ENCODE measurements at places on chromosomes 6 and 20.

DNA sequence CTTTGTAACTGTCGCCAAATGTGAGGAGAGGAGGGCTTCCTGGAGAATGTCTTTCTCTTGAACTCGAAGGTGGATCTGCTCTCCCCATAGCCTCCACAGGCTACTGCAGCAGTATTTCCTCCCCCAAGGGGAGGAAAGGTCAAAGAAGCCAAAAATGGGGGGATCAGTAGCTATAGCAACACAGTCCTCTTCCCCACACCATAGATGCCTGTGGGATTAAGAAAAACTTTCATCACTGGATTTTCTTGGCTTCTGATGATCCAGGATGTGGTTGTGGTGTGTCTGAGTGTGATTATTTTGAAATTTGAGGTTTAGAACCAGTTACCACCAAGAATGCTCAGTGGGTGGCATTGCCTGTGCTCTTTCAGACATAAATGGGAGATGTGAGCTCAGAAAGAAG, 140.1 kb upstream of the SPACA1 start:
- DNase-seq: peak; percentile 92

GRCh38 chr6:149246691-149247384, 70.7 kb upstream of the TAB2 start:
- DNase-seq: no peak

DNA sequence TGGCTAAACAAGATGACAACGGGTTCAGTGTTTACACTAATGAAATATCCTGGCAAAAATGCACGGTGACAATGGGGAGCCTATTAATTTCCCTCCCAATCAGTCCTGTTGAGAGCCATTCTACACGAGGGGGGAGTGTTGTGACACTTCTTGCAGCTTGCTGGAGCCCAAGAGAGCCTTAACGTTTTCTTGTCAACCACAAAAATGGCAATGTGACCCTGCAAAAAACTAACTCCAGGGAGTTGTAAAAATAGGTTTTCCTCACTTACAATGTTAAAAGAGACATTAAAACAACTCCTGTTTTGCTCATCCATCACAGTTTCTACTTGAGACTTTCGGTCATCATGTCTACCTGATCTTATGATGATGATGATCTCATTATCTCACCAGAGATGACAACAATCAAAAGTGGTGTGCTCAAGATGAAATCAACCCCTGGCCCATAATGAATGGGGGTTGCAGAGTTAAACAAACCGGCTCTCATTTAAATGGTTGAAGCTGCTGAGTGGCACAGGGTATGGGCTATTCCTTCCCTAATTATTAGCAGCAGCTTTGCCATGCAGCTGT, 57.9 kb downstream of the GJA10 start:
- no peak for DNase-seq

DNA sequence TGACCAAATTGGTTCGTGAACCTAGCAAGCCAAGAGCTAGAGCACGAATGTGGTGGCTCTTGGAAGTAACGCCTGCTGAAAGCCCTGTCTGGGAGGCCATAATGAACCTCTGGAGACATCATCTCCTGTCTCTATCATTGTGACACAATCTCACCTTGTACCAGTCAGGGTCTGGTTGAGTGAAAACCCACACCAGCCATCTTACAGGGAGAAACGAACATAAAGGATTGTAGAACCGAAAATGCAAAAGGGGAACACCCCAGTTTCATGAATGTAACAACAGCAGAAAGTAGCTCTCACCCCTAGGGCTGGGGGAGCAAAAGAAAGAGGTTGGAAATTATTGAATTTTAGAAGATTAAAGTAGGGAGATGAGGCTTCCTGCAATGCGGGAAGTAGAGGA, 50.9 kb upstream of the TAB2 start:
- no peak for DNase-seq

- DNase-seq: no peak
Measured at GRCh38 chr6:16544006-16544405, 217.3 kb downstream of the ATXN1 start.

GRCh38 chr6:96821034-96821433, 16.2 kb downstream of the GPR63 start:
- DNase-seq: no peak

- DNase-seq: no peak
Measured at GRCh38 chr6:169251371-169251802, 2.3 kb downstream of the THBS2 start.

DNA sequence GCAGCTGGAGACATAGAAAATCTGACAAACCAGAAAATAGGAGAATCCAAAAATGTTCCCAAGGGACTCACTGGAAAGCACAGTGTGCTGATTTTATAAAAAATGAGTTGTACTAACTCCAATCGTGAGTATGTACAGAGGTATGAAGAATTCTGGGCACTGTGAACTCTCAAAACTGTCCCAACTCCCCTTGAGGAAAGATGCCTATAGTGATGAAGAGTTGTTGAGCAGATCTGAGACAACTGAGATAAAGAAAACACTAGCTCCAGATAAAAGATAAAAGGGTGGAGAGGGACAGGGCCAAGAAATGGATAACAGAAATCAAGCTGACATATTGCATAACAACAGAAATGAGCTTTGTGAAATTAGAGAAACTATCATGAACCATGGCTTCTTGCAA, 481.4 kb downstream of the MAFB start:
- no peak for DNase-seq
